Heart left ventricle (tissue), 16 donors: ENCODE measurements at places on chromosomes 7 and 10.

DNA sequence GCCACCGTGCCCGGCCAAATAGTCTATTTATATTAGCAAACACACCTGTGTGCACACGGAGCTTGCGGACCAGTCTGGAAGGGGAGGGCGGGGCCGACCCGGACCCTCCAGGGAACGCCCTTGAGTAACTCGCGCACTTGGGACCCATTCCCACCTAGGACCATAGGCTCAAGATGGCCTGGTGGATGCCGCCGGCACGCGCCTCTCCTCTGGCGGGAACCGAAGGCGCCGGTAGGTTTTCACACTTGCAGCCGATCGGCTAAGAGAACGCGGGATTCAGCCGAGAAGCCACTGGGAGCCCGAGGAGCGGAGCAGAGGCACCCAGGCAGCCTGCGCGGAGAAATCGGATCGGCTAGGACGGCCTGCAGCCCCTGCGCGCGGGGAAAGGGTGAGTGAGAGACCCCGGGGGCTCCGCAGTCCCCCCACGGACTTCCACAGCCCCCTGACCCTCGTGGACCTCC lies 18.9 kb downstream of the IFT22 start:
- no peak for DNase-seq

- no peak for DNase-seq
Measured at GRCh38 chr7:136275794-136276193, 298.6 kb upstream of the MTPN start.

DNA sequence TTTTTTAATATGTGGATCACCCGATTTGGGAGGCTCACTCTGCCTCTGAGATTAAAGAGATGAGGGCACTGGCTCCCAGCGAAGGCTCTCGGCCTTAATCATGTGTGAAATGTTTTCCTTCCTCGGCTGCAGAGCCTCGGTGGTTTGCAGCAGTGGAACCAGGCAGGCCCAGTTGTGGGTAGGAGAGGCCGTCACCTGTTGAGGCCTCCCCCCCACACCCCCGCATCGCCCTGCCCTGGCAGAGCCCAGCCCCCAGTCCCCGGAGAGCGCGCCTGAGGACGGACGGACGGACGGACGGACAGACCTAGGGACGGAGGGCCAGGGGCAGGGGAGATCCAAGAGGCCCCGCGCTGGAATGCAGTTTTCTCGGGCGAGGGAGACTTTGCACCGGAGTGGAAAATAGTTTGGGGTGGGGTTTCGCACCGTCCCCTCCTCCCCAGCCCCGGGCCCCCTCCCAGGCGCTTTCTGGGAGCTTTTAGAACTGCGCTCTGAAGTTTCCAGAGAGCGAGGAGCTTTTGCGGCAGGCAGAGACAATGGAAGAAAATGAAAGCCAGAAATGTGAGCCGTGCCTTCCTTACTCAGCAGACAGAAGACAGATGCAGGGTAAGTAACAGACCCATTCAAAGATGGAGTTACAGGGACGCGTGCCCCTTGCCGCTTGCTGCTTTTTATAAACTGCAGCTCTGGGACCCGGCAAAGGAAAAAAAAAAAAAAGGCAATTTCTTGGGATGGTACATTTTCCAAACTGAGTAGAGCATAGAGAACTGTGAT lies at the start of gene KIAA1217:
Gene KIAA1217 (plus strand): TSS at position 478 of the 771 bp plus-strand sequence. CDS start 56 bp downstream, at position 534.
- DNase-seq, result peak; percentile 40

- no peak for DNase-seq
Measured at GRCh38 chr10:50538555-50539398, 85.0 kb downstream of the SGMS1 start.

- no peak for DNase-seq
Measured at GRCh38 chr10:86283466-86284287, 82.9 kb downstream of the GRID1 start.

DNA sequence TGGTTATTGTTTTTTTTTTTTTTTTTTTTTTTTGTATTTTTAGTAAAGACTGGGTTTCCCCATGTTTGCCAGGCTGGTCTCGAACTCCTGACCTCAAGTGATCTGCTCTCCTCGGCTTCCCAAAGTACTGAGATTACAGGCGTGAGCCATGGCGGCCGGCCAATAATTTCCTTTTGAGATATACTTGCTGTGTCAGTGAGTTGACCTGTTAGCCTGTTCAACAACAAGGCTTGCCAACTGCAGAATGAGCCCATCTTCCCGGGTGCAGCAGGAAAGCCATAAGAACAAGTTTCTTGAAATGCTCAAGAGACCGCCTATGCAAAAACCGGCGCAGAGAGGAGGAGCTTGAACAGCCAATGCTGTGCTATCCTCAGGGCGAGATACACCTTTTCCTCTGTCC lies 112.5 kb downstream of the PRPF18 start:
- DNase-seq, result no peak

GRCh38 chr7:27116962-27117886 lies 13.3 kb downstream of the HOXA4 start:
- no peak for DNase-seq

GRCh38 chr7:49855281-49855980 lies 82.0 kb downstream of the VWC2 start:
- no peak for DNase-seq

DNA sequence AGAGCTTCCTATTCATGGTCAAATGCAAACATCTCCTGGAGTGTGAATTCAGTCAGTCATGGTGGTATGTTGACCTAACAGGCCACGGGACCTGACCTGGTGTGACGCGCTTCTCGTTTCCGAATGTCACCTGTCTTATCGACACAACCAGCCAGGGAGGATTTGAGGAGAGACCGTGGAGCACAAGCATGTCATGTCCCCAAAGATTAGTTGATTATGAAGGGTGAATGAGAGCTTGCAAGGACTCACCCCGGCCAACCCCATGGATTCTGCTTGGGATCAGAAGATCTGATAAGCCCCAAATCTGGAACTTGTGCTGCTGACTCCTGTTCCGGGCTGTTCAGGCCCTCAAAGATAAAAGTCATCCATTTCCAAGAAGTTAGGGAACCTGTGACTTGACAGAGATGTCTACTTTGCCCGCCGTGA lies 10.5 kb downstream of the ADRA2A start:
- DNase-seq, result no peak

DNA sequence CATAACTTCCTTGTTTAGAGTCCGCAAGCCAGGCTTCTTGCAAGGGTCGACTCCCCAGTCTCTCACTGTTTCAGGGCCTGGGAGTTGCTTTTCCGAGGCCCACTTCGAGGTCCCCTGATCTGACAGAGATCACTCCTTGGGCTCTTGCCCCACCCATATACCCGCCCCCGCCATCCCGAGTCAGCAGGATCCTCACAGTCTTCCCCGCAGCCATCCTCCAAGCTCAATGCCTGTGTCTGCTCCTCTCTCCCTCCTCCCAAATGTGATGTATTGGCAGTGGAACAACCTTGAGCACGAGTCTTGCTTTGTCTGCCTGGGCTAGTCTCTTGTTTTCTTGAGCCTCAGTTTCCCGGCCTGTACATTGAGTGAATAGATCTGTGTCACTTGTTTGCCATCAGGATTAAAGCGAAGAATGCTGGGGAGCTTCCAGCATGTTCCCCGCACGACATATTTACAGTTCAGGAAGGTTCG lies 2.4 kb upstream of the HMX2 start:
- DNase-seq, result no peak

DNA sequence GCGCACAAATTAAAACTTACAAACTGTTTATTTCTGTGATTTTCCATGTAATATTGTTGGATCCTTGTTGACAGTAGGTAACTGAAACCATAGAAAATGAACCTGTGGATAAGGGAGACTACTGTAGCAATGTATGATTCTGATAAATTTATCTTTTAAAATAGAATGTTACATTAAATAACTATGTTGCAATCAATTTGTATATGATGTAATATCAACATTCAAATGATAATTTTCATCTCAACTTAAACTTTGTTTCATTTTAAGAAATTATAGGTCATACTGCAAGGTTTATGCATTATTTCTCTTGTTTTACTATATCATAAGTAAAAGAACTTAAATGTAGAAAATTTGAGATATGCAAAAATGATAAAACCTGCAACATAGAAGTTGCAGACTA lies 718.0 kb upstream of the MBL2 start:
- DNase-seq, result no peak

GRCh38 chr10:43417950-43418768 lies 9.2 kb upstream of the HNRNPF start:
- no peak for DNase-seq

GRCh38 chr7:39567294-39567693 lies 1.1 kb downstream of the YAE1 start:
- DNase-seq, result no peak

DNA sequence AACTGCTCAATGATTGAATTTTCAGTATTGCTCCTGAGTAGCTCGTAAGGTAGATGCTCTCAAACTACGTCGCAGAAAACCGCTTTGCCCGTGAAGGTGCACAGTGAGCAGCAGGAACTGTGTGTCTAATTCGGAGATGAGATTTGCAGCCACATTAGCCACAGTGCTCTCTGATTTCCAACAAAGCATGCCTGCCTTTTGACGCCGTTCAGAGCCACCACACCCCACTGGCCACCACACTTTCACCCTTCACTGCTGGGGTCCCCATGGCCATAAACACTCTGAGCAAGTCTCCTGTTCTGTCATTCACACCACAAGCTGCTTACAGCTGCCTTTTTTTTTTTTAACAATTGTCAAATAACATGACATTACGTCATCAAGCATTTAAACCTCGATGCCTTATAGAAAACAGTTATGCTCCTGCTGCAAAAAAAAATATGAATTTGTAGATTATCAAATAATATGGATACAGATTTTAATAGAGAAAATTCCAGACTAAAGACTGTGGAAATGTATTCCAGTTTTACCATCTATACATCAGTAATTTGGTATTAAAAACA lies 578.8 kb upstream of the PFKP start:
- DNase-seq, result no peak

- no peak for DNase-seq
Measured at GRCh38 chr7:3722396-3722922, 421.4 kb downstream of the SDK1 start.

- DNase-seq, result no peak
Measured at GRCh38 chr7:14999331-14999730, 96.8 kb upstream of the DGKB start.

- no peak for DNase-seq
Measured at GRCh38 chr7:5591278-5591874, 167.7 kb upstream of the TNRC18 start.

DNA sequence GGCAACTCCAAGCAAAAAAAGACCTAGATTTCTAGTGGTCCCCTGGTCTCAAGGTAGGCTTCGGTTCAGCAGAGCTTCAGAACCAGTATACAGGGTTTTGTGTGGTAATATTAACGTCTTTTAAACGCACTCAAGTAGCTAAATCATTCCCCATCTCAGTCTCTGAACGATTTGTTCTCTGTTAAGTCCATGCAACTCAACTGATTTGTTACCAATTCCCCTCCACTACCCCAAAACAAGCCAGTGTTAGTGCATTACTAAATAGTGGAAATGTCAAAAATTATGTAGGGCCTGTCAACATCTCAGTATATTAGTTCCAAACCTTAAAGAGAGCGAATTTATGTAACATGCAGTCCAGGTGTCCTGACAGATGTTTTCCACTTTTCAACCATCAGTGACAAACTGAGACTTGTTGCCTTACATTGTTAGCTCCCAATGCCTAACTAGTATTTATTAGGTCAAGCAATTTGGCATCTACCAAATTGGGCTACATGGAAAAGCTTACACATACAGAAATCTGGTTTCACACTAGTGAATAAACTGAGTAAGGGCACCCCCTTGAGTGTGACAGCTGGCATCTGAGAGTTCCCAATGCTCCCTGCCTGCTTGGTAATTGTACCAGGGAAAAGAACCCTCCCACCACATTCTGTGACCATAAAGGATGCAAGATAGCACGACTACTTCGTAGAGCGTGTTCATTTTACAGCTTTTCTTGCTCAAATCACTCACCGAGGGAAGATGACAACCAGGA lies 12.2 kb downstream of the HNRNPA2B1 start:
- no peak for DNase-seq

GRCh38 chr10:93054486-93054885 lies 6.1 kb upstream of the CYP26C1 start:
- DNase-seq, result no peak

- no peak for DNase-seq
Measured at GRCh38 chr10:129498680-129499079, 31.6 kb downstream of the MGMT start.

DNA sequence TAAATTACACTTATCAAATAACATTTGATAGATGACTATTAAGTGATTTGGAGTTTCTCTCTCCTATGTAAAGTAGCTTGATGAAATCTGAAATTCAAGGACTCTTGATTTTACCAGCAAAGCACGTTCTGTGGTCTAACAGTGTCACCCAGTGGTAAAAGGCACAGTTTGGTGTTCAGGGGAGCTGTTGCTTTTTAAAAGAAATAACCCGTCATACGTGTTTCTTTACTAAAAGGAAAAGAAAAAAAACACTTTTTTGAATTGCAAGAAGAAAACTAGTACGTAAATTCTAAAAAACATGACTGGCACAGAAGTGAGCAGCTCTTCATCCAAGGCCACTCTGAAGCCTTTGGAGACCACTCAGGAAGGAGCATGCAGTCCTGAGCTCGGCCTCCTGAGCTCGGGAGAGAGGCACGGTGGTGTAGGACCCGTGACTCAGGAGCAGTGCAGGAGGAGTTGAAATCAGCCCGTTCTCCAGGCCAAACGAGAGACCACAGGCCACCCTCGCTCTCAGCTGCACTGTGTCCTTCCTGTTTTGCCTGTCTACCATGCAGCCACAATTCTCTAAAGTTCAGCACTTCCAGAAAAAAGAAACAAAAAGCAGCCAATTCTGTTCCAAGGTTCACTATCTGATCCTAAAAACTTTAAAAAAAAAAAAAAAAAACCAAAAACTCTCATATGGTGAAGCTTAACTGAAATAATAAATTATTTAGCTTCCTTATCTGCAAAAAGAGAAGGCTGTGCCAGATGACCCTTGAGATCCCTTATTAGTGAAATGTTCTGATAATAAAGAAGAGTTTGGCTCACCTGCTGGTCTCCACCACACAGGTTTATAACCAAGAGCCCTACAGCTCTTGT lies 212.6 kb upstream of the FRMD4A start:
- DNase-seq, result peak; percentile 56

- DNase-seq, result no peak
Measured at GRCh38 chr10:126376956-126377355, 11.3 kb downstream of the ADAM12 start.

GRCh38 chr10:11237571-11237970 lies 219.9 kb downstream of the CELF2 start:
- DNase-seq, result no peak

- no peak for DNase-seq
Measured at GRCh38 chr10:123119081-123119480, 16.7 kb upstream of the HMX3 start.

GRCh38 chr10:7337431-7338171 lies 73.2 kb downstream of the SFMBT2 start:
- no peak for DNase-seq

DNA sequence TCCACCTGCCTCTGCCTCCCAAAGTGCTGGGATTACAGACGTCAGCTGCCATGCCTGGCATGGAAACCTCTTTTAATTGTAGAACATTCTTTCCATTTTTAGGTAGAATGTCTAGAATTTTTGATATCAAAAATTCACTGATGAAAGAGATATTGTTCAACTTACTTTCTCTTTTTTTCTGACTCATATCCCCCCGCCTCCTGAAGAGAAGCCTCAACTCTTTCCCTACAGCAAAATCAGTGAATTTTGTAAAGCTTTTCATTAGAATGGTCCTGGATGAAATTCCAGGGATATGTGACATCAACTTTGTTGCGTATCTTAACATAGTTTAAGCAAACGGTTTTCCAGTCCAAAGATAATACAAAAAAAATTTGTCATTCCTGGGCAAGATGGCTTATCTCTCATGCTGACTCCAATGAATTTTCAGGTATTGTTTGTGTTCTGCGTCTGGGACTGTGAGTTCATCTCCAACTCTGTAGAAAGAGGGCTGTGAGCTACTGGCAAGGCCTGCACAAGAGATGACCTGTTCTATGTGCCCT lies 256.8 kb downstream of the BMPER start:
- no peak for DNase-seq
